Activated T-helper 1 cell treated with Interleukin-2 at 50 U/mL for 16 hours (primary cell): ENCODE measurements at places on chromosomes 3 and 15.
A peak's percentile ranks its signal among the peaks of the same experiment; 100 is the strongest.

DNA sequence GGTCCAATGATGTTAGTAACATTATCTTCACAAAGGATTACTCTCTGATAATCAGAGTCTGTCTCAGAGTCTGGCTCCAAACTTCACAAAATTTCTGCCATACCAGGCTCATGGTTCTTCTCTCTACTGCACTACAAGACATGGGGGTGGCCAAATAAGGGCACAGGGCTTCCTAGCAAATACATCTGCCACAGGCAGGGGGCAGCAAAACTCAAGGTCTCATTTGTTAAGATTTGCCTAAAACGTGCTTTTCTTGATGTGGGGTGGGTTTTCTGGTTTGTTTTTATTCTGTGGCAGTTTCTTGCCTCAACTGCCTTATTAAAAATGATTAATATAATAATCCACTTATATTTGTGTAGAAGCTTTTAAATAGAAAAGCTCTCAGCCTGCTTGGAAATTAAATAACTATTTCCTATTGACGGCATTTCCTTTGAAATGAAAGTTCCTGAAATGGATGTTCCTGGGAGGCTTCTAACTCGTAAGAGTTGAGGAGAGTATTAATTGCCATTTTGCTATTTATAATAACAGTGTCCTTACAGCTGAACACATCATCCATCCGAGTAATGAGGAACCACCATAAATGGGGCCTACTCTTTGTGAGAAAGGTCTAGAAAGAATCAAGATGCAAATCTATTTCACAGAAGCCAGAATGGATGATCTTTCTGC, 53.8 kb downstream of the SST start:
- DNase-seq: peak; percentile 4

DNA sequence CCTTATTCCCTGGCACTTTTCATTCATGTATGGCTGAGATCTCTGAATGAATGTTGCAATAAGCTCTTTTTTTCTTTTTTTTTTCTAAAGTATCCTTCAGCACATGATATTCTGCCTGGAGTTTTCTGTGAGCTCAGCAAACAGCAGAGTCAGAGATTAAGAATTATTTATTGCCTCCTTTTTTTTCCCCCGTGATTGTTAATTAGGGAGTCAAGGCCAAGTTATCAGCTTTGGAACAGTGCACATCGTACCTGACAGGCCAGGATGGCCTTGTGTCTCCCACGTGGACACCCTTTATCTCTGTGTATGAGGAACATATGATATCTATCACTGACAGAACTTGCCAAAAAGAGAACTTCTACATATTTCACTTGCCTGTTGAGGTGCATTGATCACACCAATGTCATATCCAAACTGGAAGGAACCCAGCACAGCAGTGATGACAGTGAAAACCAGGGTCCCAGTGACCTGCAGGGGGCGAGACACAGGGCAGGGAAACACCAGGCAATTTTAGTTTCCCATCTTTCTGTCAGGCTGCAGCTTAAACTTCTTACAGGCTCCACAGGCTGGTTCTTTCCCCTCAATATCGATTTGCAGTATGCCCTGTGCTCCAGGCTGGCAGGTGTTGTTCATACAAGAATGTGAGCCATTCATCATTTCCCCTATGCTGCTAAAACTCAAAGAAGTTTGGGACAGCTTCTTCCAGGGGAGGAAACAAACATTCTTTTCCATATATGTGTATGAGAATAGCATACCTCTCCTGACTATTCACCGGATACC, 8.2 kb downstream of the SLC2A2 start:
- DNase-seq: no peak

GRCh38 chr3:69791106-69791505, 51.8 kb downstream of the MITF start:
- no peak for DNase-seq

GRCh38 chr3:47318916-47319315, 36.2 kb downstream of the KLHL18 start:
- DNase-seq: no peak

- DNase-seq: no peak
Measured at GRCh38 chr3:176687754-176688153, 509.5 kb downstream of the TBL1XR1 start.
